Activated naive CD8-positive, alpha-beta T cell treated with anti-CD3 and anti-CD28 coated beads for 36 hours (primary cell): ENCODE measurements at places on chromosomes 12 and 14. TPM values are rescaled to one million over a fixed set of nuclear protein-coding genes. Genes with fewer than 3 reads are reported as not detected.

ISCU gene
- 69.5 TPM for total RNA-seq

CEP170B gene
- 4.6 TPM for total RNA-seq

GRCh38 chr14:71487941-71488340 lies 444.3 kb upstream of the RGS6 start:
- no peak overlapping the region for H3K4me3 ChIP-seq
- DNase-seq, result no peak
- no peak overlapping the region for H3K27ac ChIP-seq
- H3K27me3 ChIP-seq, result no peaks in the 10 kb centered on the region
- peaks cover 17% of the 10 kb centered on the region for H3K4me1 ChIP-seq

DNA sequence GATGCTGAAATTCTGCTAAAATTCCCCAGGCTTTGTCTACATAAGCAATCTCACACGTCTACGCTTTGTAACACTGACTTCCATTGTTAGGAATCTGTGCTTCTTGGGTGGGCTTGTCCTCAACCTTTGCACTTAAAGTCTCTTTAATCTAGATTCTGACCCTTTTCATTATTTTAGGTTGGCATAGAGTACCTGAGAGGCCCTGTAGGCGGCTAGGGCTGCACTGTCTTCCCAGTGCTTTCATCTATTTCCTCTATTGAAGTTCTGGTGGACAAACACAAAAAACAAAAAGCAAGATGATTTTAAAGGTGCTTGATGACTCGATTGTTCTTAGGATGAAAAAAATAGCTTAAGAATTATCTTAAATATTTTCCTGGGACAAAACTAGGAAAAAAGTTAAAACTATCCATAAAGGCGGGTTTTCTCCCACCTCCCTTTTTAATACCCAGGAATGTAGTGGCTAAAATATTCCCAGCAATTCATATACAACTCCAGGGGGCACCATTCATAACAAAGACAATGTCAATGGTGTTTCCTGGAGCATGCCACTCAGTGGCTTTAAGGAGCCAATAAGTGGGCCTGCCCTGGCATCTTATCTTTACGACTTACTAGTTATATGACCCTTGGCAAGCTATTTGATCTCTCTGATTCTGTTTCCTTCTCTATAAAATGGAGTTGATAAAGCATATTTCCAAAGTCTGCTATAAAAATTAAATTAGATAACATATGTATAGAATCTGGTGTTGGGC lies 197.5 kb downstream of the STXBP6 start:
- no peak for DNase-seq
- no peak overlapping the region for H3K27ac ChIP-seq

- H3K4me1 ChIP-seq, result no peaks in the 10 kb centered on the region
- peaks cover 16% of the 10 kb centered on the region for H3K27me3 ChIP-seq
- H3K4me3 ChIP-seq, result no peak overlapping the region
- no peak for DNase-seq
- no peaks in the 10 kb centered on the region for H3K36me3 ChIP-seq
- no peak overlapping the region for H3K27ac ChIP-seq
These were observed 360.5 kb downstream of the APAF1 start for GRCh38 chr12:99005601-99006000.

- no peaks in the 10 kb centered on the region for H3K27me3 ChIP-seq
- H3K4me3 ChIP-seq, result no peak overlapping the region
- DNase-seq, result no peak
- peaks cover 27% of the 10 kb centered on the region for H3K4me1 ChIP-seq
- peaks cover 6% of the 10 kb centered on the region for H3K36me3 ChIP-seq
These were observed 2.0 kb upstream of the CREBL2 start for GRCh38 chr12:12609692-12610091.

ANO2 gene
- not detected for total RNA-seq

- H3K36me3 ChIP-seq, result no peaks in the 10 kb centered on the region
- H3K4me1 ChIP-seq, result no peaks in the 10 kb centered on the region
- no peak overlapping the region for H3K27ac ChIP-seq
- DNase-seq, result no peak
- H3K27me3 ChIP-seq, result no peaks in the 10 kb centered on the region
These were observed 146.5 kb downstream of the KIF26A start for GRCh38 chr14:104284636-104285507.

- no peak overlapping the region for H3K4me3 ChIP-seq
- no peaks in the 10 kb centered on the region for H3K4me1 ChIP-seq
- no peaks in the 10 kb centered on the region for H3K36me3 ChIP-seq
- H3K27ac ChIP-seq, result no peak overlapping the region
These were observed 870.3 kb upstream of the SEL1L start for GRCh38 chr14:82403987-82404386.

NTN4 gene
- not detected for total RNA-seq

SMAGP gene
- 0.64 TPM for total RNA-seq

CLEC4D gene
- not detected for total RNA-seq

GRCh38 chr12:79775355-79776027 lies 84.7 kb upstream of the PAWR start:
- H3K4me1 ChIP-seq, result no peaks in the 10 kb centered on the region
- no peak overlapping the region for H3K4me3 ChIP-seq
- H3K27ac ChIP-seq, result no peak overlapping the region

ADAM21 gene
- total RNA-seq, result 0.23 TPM

- no peak overlapping the region for H3K27ac ChIP-seq
- H3K27me3 ChIP-seq, result peaks cover 6% of the 10 kb centered on the region
- H3K36me3 ChIP-seq, result no peaks in the 10 kb centered on the region
- no peaks in the 10 kb centered on the region for H3K4me1 ChIP-seq
These were observed 64.4 kb downstream of the RGS6 start for GRCh38 chr14:71996610-71997009.

DNA sequence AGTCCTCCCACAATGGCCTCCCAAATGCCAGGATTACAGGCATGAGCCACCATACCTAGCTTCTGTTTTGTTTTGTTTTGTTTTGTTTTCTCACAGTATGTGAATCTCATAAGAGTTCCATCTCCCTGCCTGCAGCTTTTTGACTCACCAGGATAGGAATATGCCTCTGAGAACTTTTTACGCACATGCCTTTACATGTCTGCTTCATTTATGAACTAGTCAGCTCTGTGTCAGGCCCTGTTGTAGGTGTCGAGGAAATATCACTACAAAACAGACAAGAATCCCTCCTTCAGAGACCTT lies 89.0 kb downstream of the BORCS5 start:
- no peak overlapping the region for H3K27ac ChIP-seq
- DNase-seq, result no peak
- H3K36me3 ChIP-seq, result peaks cover 12% of the 10 kb centered on the region
- H3K4me3 ChIP-seq, result no peak overlapping the region
- H3K27me3 ChIP-seq, result no peaks in the 10 kb centered on the region

IRAK3 gene
- total RNA-seq, result 0.30 TPM

DNA sequence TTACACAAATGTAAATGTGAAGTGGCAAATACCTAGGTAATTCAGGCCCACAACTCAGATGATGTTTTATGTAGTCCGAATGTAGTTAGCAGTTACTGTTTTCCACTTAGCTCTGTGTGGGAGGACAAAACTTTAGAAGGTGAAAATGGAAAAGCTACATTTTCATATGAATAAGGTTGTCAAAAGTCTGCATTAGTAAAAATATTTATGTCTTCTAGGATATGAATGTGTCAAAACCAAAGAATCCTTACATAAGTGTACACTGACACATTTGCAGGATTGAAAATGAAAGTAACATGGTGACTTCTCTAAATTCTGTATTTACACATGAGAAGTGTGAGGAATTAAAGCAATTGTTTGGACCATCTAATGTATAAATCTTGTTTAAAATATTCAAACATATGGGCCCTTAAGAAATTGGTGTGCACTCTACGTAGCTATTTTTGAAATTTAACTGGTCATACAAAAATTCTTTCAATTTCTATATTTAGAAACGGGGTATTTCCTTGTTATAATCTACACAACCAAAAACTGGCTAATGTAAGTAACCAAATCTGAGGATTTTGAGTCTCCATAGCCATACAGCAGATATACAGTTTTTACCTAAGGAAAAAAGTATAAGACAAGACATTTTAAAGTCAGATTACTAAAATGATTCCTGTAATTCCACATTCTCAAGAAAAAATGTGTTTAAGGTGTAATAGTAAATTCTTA lies 5.4 kb downstream of the CDKN1B start:
- peaks cover 4% of the 10 kb centered on the region for H3K27me3 ChIP-seq
- H3K27ac ChIP-seq, result peak overlapping the region; percentile 99
- no peak for DNase-seq
- H3K4me1 ChIP-seq, result peaks cover 34% of the 10 kb centered on the region

- peaks cover 14% of the 10 kb centered on the region for H3K27me3 ChIP-seq
- peak overlapping the region; percentile 9 for H3K27ac ChIP-seq
- no peak for DNase-seq
- H3K4me1 ChIP-seq, result peaks cover 20% of the 10 kb centered on the region
- H3K36me3 ChIP-seq, result peaks cover 3% of the 10 kb centered on the region
- H3K4me3 ChIP-seq, result no peak overlapping the region
These were observed 4.8 kb upstream of the SCARB1 start for GRCh38 chr12:124868252-124869058.

DENND5B gene
- 0.29 TPM for total RNA-seq

GRCh38 chr12:50988051-50988450 lies 35.7 kb downstream of the HIGD1C start:
- peaks cover 31% of the 10 kb centered on the region for H3K36me3 ChIP-seq
- H3K27ac ChIP-seq, result no peak overlapping the region
- no peak for DNase-seq
- H3K4me3 ChIP-seq, result no peak overlapping the region

SPRYD4 gene
- total RNA-seq, result 3.4 TPM

- H3K4me1 ChIP-seq, result no peaks in the 10 kb centered on the region
- H3K27me3 ChIP-seq, result peaks cover 6% of the 10 kb centered on the region
- no peaks in the 10 kb centered on the region for H3K36me3 ChIP-seq
These were observed 80.3 kb downstream of the SRGAP1 start for GRCh38 chr12:63924781-63925180.

KRT73 gene
- total RNA-seq, result 0.14 TPM

DNA sequence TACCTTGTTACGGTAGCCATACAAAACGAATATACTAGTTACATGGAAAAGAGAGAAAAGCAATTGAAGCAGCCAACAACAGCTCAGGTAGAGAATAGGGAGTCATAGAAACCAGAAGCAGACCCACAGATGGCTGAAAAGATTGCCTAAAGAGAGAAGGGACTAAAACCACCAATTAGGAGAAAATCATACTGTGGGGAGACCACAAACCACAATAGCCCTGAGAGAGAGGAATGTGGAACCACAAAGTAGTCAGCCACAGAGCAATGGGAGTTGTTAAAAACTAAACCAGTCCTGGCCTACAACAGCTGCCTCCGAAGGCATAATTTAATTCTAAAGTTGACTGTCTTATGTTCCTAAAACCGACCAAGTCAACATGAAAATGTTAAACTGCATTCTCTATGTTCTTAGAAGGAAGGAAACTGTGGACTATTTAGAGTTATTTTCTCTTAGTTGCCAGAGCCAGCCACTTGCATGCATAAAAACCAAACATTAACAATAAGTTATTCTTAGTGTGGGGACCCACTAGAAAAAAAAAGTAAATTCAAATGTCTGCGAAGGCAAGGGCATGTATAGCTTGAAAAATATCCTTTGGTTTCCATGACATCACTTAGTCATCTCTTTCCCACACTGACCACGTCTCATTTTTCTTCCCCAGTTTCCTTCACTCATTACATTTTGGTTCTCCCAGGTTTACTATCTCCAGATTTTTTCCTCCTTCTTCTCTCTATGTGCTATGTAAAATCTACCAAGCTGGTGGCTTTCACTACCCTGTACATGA lies 398.1 kb downstream of the NOVA1 start:
- H3K27ac ChIP-seq, result no peak overlapping the region
- no peaks in the 10 kb centered on the region for H3K36me3 ChIP-seq
- DNase-seq, result no peak
- H3K27me3 ChIP-seq, result peaks cover 19% of the 10 kb centered on the region

GRCh38 chr14:55398679-55399078 lies 13.0 kb downstream of the ATG14 start:
- H3K4me3 ChIP-seq, result no peak overlapping the region
- no peak for DNase-seq
- H3K27ac ChIP-seq, result no peak overlapping the region

GRCh38 chr12:94560431-94561221 lies 89.7 kb downstream of the TMCC3 start:
- peaks cover 3% of the 10 kb centered on the region for H3K4me1 ChIP-seq
- H3K36me3 ChIP-seq, result no peaks in the 10 kb centered on the region
- peaks cover 16% of the 10 kb centered on the region for H3K27me3 ChIP-seq
- H3K27ac ChIP-seq, result no peak overlapping the region

DNA sequence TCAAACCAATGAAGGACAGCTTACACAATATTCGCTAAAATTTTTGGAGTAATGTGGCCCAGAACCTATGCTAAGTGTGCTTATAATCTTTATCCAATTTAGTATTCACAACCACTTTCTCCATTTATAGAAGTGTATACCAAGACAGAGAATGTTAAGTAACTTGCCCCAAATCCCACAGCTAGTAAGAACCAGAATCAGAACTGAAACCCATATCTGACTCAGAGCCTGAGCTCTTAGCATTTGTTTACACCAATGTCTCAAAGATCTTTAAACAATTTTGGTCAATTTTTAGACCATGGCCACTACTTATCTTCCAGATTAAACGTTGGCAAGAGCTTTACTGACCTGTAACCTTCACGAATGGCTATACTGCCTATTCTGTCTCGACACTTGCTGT lies 53.0 kb downstream of the PAPLN start:
- peak overlapping the region; percentile 51 for H3K27ac ChIP-seq
- peaks cover 33% of the 10 kb centered on the region for H3K4me1 ChIP-seq
- H3K36me3 ChIP-seq, result peaks cover 5% of the 10 kb centered on the region
- no peak overlapping the region for H3K4me3 ChIP-seq
